ENCODE measurements at places on chromosomes 5 and 9. TPM values are rescaled to one million over a fixed set of nuclear protein-coding genes. Genes with fewer than 3 reads are reported as not detected.

The LECT2 gene
- not detected for total RNA-seq

The GABRA1 gene
- not detected for total RNA-seq

The RFESD gene
- 4.2 TPM for total RNA-seq

The PCDHGA12 gene
- 3.2 TPM for total RNA-seq

The RAD1 gene
- 33.7 TPM for total RNA-seq

The OR2K2 gene
- total RNA-seq: not detected

The CHSY3 gene
- total RNA-seq: 0.84 TPM

The NRG2 gene
- 4.8 TPM for total RNA-seq

The SLC46A2 gene
- total RNA-seq: not detected

The SARDH gene
- total RNA-seq: 4.2 TPM

The PHYHD1 gene
- 19.9 TPM for total RNA-seq

The PPP3R2 gene
- total RNA-seq: not detected

The IFNA21 gene
- total RNA-seq: not detected

The CDC20B gene
- total RNA-seq: not detected

The ADAMTS13 gene
- total RNA-seq: 16.0 TPM

The RPL35 gene
- total RNA-seq: 1,027 TPM

The QRFP gene
- not detected for total RNA-seq

The NTRK2 gene
- total RNA-seq: 4.7 TPM

The SEC24A gene
- total RNA-seq: 27.0 TPM

The TSLP gene
- not detected for total RNA-seq

The TRIP13 gene
- 11.9 TPM for total RNA-seq

The CCDC192 gene
- 0.60 TPM for total RNA-seq

All from progenitor cell of endocrine pancreas (in vitro differentiated cells).